GDM1 (cell line): ENCODE measurements at places on chromosomes 12 and 14.

DNA sequence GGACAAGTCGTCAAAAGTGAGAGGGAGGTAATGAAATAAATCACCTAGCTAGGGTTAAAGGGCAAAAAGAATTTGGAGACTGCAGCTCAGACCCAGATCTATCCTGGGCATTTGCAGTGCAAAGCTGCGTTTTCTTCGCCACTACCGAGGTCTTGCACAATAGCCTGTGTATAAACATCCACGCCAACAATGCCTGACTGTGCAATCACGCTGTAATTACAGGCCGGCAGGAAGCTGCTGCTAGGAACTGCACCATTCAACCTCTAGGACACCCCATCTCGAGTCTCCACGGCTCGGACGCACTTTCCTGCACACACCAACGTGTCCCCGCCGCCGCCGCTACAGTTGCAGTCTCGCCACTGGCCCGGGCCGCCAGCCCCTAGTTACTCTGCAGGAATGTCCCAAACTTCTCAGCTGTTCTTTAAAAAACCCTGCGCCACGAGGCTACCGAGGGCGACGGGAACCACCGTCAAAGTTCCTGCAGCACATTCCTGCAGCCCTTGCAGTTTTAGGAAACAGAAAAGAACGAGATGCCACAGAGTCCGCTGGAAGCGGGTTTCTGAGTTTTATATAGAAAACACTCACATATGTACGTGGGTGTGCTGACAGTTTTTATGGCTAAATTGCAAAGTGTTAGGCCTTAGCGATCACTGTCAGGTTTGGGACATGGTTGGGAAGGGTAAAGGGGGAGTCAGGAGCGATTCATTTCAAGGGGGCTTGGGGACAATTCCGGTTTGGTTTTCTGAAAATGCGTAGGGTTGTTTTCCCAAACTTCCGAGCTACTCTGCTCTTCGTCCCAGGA, 65.6 kb upstream of the PTGR2 start:
- DNase-seq, result peak; percentile 31

- no peak for DNase-seq
These were observed 578 bp downstream of the ADAMTS20 start for GRCh38 chr12:43551279-43551970.

GRCh38 chr12:88893801-88894200, 313.5 kb upstream of the KITLG start:
- DNase-seq, result no peak

DNA sequence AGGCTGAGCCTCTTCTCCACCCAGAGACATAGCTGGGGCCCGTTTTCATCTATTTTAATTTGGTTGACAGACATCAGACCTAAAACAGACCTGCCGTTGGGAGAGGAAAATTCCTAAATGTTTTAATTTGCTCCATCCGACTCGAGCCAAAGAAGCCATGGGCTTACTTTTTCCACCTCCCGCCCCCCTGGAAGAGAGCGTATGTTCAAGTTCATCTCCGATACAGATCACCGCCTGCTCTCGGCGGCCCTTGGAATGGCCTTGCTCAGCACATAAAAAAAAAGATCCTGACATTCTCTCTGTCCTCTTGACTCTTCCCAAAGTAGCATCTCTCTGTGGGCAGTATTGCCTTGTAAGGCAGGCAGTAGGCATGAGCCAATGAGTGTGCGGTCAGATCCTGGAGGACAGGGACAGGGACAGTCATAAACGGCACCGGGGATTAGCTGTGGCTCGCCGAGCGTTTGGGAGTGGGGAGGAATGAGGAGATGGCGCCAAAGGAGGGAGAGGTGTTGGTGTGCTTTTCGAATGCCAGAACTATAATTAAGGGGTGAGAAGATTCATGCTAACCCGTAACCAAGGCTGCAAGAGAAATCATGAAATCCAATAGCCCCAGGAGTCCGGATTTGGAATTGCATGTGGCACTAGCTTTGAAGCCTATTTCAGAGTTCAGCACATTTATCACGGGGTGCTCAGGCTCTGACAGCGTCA, 47.9 kb upstream of the MEG3 start:
- DNase-seq, result no peak

DNA sequence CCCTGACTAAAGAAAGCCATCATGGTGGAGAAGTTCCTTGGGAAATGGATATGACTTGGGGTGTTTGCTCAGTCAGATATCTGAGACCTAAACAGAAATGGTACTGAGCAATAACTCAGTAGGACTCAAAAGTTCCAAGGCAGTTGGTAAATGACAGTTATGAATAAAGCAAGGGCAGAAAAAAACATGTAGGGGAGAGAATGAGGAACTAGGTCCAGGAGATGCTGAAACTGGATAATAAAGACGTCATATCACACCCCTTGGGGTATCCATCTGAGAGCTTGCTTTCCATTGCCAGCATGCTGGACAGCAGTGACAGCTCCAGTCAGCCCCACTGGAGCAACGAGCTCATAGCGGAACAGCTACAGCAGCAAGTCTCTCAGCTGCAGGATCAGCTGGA, 37.5 kb downstream of the RPGRIP1 start:
- peak; percentile 3 for DNase-seq

DNA sequence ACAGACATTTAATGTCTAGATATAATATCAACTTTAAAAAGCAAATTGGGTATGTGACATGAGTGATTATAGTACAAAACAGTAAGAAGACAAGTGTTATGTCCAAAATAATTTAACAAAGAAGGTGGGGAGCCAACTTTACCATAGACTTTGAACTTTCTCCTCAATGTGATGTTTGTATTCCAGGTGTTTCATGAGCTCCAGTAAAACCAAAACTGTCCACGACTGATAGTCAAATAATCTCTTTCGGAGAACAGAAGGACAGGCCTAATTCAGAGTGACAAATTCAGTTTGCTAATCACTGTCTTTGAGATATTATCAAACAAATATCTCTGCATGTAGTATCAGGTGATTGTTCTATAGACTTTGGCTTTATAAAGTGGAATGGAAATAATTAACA, 1112.6 kb downstream of the SLC6A15 start:
- no peak for DNase-seq

GRCh38 chr12:56763753-56764657, 881 bp downstream of the HSD17B6 start:
- no peak for DNase-seq

- DNase-seq, result no peak
These were observed 1.1 kb downstream of the GCH1 start for GRCh38 chr14:54901380-54902142.

GRCh38 chr12:104680070-104680469, 223.3 kb downstream of the CHST11 start:
- peak; percentile 49 for DNase-seq

DNA sequence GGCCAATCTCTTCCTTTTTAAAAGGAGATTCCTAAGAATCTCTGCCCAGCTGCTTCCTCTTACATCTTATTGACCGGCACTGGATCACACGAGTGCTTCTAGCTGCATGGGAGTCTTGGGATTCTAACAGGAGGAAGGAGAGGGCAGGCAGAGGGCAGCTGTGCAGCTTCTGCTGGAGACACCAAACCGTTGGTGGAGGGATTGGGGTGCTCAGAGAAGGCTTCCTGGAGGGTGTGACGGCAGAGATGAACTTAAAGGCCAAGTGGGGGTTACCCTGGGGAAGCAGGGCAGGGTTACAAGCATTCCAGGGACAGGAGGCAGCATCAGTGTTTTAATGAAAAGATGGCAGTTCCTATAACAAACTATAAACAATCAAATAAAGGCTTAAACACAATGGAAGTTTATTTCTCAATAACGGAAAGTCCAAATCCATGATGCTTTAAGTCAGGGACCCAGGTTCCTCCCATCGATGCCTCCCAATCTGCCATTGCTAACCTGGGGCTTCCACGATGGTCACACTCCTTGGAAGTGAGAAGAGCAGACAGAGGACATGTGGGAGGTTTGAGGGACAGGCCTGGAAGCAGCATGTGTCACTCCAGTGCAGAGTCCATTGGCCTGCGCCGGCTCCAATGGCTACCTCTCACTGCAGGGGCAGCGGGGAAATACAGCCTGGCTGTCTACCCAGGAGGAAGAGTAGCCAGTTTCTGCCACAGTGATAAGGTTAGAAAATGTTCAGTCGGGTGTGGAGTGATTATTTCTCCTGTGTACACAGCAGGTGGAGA, 53.1 kb upstream of the DDX11 start:
- no peak for DNase-seq

- no peak for DNase-seq
These were observed 3.5 kb downstream of the RIN3 start for GRCh38 chr14:92516966-92517506.

- no peak for DNase-seq
These were observed 88.3 kb downstream of the CIT start for GRCh38 chr12:119788786-119789185.

DNA sequence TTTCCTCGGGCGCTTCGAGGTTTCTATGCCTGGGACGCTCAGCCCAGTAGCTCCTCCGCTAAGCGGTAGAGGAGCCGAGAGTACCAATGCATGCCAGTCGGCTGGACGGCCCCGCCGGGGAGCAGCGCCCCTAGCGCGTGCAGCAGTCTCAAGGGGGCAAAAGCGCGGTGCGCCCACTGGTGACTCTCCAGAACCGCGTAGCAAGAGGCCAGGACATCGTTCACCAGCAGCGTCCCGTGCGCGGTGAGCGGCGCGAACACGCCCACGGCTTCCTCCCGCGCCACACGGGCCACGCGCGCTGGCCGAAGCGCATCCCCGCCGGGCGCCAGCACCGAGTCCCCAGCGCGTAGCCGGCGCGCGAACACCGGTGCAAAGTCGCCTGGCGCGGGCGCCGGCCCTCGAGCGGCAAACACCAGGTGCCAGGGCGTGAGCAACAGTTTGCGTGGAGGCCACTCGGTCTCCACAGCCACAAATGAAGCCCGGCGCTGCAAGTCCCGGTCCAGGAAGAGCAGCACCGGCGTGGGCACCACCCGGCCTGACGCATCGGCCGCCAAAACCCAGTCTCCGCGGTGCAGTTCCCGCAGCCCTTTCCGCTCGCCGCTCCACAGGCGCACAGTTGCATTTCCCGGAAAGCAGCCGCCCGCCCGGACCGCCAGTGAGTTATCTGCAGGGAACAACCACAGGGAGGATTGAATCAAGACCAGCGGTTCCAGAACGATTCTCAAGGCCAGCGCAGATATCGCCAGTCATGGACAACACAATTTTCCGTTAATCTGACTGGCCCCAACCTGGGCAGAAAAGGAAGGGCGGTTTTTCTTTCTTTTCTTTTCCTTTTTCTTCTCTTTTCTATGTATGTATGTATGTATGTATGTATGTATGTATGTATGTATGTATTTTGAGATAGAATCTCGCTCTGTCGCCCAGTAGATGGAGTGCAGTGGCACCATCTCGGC, 4.5 kb downstream of the DHH start:
- no peak for DNase-seq

DNA sequence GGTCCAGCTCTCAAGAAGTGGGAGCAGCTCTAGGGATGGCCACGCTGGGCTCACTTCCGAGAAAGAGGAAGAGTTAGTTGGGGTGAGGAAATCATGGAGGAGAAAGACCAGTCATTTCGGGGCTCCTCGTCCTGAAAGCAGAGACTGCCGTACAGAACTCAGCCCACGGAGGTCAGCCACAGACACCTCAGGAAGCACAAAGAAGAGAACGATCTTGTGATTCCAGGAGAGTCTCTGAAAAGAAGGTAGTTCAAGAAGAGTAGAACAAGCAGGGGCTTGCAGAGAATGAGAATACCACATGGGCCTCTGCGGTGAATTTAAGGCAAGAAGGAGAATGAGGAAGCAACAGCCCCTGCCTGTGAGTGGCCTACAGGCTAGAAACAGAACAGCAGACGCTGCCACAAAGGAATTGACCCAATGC, 311.9 kb downstream of the CACNA1C start:
- peak; percentile 68 for DNase-seq

DNA sequence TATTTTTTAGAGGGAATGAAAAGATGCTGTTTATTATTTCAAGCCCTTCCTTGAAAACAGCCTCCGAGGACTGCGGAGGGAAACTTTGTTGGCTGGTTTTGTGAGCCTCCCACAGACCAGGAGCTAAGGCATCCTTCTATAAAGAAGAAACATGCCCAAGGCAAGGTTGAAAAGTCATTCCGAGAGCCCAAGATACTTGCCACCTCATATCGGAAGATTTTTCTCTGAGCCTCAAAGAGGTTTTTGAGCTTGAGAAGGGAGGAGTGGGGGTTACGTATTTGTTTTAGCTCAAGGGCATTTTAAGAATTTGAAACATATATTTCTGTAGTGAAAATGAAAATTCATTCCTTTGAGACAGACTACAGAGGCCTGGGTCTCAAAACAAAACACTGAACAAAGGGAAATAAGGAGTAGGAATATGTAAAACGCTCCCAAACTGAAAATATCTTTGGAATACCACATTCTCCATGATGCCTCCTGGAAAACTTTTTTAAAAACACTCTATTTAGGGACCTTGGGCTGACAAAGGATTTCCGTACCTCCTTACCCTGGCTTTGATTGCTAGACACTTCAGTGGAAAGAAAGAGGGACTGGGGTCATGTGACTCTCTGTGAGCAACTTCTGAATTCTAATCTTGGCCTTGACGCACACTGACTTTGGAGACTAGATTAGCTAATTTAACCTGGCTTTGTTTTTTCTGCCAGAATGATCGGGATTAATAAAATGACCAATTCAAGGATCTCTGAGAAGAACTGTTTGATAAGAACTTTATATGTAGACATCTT, 180.9 kb downstream of the SRGAP1 start:
- no peak for DNase-seq

- DNase-seq, result no peak
These were observed 81.0 kb downstream of the ADGRD1 start for GRCh38 chr12:131034631-131035244.

DNA sequence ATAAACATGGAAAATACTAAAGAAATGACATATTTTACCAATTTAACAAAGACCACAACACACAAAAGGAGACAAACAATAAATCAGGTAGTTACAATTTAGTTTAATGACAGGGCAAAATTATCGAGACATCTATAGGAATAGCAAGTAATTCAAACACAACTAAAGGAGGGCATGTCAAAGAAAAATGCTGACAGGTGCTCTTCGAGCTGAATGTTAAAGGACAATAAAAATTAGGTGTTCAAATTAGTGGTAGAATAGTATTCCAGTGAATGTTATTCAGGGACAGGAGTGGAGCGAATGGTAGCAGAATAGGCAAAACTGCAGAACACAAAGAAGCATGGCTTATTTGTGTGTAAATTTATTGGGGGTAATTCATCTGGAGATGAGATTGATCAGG, 1004.3 kb upstream of the FBXO33 start:
- DNase-seq, result no peak

GRCh38 chr12:121461048-121461447, 61.1 kb downstream of the RNF34 start:
- no peak for DNase-seq

DNA sequence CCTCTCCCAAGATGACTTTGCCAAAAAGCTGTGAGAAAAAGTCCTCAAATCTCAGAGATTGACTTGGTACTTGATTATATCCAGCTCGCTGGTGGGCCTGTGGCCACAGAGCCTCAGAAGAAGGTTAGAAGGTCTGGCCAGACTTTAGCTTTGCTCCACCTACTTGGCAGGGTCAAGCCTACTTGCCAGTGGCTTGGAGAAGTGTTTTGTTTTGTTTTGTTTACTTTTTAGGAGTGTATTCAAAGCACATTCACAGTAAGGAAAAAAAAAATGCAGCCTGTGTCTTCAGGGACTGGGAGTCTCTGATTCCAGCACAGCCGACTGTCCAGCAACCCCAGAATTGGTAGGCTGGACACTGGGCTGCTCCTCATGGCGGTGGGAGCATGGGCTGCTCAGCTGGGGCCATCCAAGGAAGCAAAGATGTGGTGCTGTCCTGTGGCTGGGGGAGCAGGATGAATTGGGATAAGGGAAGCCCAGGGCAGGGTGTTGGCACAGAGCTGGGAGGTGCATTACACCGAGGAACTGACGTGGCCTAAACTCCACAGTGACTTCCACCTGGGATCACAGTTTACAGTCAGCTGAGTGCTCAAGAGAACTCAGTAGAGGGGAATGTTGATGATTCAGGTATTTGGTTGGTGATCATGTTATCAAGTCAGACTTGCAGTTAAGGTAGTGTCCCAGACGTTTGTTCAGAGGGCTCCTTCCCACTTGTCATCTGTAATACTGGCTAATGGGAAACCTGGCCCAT, 73.5 kb downstream of the PPP2R5C start:
- DNase-seq, result no peak
